ENCODE measurements at places on chromosomes 12 and 14.

- DNase-seq: no peak
These were observed 3.0 kb upstream of the METTL17 start for GRCh38 chr14:20986811-20987210.

- no peak for DNase-seq
These were observed 21.4 kb upstream of the CKAP4 start for GRCh38 chr12:106269150-106269771.

DNA sequence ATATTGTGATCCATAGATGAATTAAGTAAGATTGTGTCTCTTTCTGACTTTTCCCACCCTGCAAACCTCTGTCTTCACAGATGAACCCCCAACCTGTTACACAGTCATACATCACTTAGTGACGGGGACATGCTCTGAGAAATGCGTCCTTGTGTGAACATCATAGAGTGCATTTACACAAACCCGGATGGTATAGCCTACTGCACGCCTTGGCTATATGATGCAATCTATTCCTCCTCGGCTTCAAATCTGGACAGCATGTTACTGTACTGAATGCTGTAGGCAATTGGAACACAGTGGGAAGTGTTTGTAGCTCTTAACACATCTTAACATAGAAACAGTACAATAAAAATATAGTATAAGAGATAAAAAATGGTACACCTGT, 7.4 kb upstream of the TESPA1 start:
- DNase-seq: no peak

GRCh38 chr14:60253649-60254048, 4.6 kb downstream of the PPM1A start:
- DNase-seq: no peak

DNA sequence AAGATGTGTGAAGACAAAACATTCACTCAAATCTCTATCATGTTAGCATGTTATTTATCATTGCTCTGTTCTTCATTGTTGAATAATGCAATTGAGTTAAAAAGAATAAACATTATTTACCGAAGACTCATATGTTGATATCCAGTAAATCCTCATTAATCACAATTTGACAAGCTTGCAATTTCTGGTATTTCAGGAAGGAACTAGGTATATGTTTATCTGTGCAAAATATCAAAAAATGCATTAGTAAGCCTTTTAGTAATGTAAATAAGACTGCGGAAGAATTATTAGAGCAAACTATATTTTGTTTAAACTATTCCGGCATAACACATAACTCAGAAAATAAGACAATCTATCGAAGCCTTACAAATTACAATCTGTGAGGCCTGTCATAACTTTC, 222.7 kb upstream of the NOVA1 start:
- DNase-seq: no peak

DNA sequence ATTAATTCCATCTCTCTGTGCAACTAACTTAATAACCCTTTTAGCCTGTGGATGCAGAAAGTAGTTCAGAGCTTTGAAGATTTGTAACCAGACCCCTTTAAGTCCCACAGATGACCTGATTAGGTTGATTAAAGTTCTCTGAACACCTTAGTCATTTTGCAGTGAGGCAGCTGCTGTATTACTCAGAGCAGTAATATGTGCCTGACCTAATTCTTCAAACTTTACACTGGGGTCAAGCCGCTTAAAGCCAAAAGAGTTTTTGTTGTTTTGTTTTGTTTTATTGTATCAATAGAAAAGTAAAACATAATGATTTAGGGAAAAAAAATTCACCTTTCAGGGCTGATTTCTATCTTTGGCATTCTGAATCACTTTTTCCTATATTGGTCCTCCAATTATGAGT, 78.6 kb upstream of the PLEKHG7 start:
- DNase-seq: no peak

- DNase-seq: no peak
These were observed 94.5 kb upstream of the VASH1 start for GRCh38 chr14:76666746-76667145.

- DNase-seq: no peak
These were observed 216.8 kb downstream of the TTC8 start for GRCh38 chr14:89041257-89041582.

DNA sequence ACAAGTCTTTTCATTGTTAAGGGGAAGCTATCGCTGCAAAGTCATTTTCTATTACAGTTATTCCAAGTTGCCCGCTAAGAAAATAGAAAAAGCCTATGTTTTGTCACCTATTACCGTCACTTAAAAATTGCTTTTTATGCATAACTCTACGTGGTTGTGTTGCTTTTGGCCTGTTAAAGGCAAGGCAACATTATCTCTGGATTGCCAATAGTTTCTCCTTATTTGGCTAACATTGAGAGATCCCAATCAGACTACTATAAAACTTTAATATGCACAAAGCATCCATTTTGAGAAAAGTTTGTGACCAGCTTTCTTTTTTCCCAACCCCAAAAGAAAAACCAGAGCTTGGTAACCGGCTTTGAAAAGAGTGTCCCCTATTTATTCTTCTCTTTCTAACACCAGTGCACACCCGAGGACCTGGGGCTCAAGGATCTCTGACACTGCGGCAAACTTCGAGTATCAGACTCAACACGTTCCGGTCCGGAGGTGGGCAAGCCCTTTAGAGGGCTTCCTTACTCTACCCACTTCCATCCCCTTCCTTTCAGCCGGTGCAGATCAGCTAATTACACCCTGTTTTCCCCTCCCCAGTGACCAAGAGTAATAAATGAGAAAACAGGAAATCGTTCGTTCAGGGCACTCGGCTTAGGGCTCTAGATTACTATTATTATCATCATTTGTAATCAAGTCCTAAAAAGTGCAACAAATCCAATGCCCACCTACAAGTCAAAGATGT, 1.2 kb downstream of the PPP1R12A start:
- DNase-seq: no peak

DNA sequence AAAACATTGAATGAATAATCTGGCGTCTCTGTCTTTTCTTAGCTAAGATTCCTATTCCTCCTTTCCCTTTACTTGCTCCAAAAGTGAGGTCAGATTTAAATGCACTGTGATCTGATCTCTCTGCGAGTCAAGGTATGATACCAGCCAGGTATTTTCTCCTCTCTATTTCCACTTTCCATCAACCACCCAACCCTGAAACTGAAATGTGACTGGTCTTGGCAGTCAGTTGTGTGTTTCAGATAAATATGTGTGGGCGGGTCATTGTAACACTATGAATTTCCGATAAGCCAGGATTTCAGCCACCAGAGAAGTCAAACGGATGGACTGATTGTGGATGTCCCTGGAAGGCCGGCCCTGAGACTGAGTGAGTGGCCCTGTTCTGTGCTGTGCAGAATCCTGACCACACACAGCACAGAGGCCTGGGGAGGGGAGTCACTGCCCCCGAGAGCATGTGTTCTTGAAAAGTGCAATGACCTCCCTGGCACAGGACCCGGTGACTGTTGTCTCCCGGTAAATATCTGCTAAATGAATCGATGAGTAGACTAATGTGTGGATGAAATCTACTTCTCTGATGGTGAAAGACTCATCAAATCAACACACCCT, 612.5 kb upstream of the TMEM132C start:
- DNase-seq: no peak

GRCh38 chr12:113397497-113398197, 6.0 kb downstream of the SDS start:
- no peak for DNase-seq

DNA sequence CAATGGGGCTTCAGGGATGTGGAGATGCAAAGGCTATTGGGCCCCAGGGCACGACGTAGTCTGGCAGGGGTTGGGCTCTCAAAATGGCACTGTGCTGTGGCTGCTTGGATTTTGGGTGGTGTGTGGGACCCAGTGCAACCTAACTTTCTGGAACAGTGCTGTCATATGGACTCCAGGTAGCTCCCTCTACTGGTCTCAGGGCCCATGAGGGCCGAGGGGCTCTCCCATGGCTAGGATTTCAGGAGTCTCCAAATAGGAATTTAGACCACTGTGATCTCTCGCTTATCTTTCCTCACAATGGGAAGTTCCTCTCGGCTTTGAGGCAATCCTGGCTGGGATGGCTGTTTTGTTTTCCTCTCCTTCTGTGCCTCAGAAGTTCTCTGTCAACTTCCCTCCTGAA, 68.2 kb upstream of the MUCL1 start:
- DNase-seq: no peak
